Keratinocyte (primary cell): ENCODE measurements at places on chromosomes 3 and 15.

- no peak for DNase-seq
Observed at GRCh38 chr3:167568634-167569033, 85.1 kb downstream of the WDR49 start.

GRCh38 chr3:133504736-133505135 lies 68.8 kb upstream of the CDV3 start:
- DNase-seq = no peak

GRCh38 chr15:96354731-96355567 lies 24.4 kb downstream of the NR2F2 start:
- DNase-seq = no peak

- DNase-seq = no peak
Observed at GRCh38 chr3:61483997-61484396, 77.4 kb upstream of the PTPRG start.

DNA sequence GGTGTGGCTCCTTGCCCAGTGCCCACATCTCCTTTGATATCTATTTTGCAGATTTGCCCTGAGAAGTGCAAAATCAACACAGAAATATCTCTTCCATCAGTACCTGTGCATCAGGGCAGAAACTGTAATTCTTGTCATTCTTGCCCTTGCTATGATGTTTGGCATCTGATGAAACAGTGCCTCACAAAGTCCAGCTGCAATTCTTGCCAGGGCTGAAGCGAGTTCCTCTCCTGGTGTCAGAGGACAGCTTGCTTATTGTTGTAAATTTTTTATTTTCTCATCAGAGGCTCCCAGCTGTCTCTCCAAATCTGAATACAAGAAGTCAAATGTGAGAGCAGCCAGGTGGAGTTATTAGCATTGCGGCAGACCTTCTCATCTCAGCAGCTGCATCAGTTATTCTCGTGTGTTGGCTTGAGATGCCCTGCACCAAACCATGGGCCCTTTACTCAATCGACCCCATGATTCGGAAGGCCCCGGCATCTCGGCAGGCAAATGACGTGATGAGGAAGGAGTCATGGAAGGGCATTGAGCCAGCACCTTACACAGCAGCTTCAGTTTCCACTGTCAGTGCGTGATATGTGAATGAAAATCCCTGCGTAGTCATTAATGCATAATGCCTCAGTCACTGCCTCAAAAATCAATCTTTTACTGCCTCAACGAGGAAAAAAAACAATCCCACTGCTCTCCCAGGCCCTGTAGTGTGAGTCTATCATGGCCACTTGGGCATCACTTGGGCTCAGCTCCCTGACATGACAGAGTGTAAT lies 93.4 kb downstream of the CCNL1 start:
- no peak for DNase-seq

DNA sequence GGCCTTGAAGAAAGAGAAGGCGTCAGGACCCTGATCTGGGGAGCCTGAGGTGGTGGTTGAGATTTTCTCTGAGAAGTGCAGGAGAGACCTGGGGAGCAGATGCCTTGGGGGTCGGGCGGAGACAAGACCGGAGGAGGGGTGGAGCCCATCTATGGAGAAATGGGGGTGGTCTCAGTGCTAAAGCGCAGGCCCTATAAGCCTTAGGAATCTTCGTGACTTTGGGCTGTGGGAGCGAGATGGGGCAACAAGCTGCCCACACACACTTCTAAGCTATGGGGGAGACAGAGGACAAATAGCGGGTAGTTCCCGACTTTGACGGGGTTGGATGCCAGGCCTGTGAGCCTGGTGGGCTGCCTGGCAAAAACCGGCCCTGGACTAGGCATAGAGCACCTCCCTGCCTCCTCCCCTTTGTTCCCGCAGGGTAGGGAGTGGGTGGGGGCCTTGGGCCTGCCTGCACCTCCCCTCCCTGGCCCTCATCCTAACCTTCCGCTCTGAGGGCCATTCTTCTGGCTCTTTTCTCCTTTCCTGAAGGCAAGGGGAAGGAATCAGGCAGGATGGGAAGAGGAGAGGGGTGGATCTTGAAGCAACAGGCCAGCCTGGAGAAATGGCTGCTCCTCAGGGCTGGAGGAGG lies 880 bp downstream of the NISCH start:
- no peak for DNase-seq

GRCh38 chr15:82105451-82106215 lies 59.8 kb upstream of the MEX3B start:
- no peak for DNase-seq

- no peak for DNase-seq
Observed at GRCh38 chr3:178381971-178382448, 154.2 kb upstream of the KCNMB2 start.
